ENCODE measurements at places on chromosomes 2 and 18.
A peak's percentile ranks its signal among the peaks of the same experiment; 100 is the strongest.

- no peaks in the 10 kb centered on the region for H3K27me3 ChIP-seq
- no peak overlapping the region for H3K27ac ChIP-seq
- no peaks in the 10 kb centered on the region for H3K4me1 ChIP-seq
- no peak overlapping the region for H3K4me3 ChIP-seq
- peaks cover 7% of the 10 kb centered on the region for H3K36me3 ChIP-seq
Observed at GRCh38 chr2:196697825-196698224, 58.3 kb downstream of the CCDC150 start.

GRCh38 chr2:33443274-33443829, 33.1 kb upstream of the RASGRP3 start:
- DNase-seq = no peak
- no peak overlapping the region for H3K27ac ChIP-seq
- no peak overlapping the region for H3K4me3 ChIP-seq
- H3K36me3 ChIP-seq = no peaks in the 10 kb centered on the region
- no peaks in the 10 kb centered on the region for H3K4me1 ChIP-seq

GRCh38 chr2:190982262-190983034, 31.5 kb downstream of the STAT1 start:
- no peaks in the 10 kb centered on the region for H3K27me3 ChIP-seq
- H3K4me3 ChIP-seq = no peak overlapping the region
- H3K27ac ChIP-seq = no peak overlapping the region
- H3K4me1 ChIP-seq = no peaks in the 10 kb centered on the region

GRCh38 chr18:9475643-9476591, 604 bp downstream of the RALBP1 start:
- H3K36me3 ChIP-seq = peaks cover 19% of the 10 kb centered on the region
- no peaks in the 10 kb centered on the region for H3K27me3 ChIP-seq
- peak overlapping the region; percentile 41 for H3K27ac ChIP-seq
- peaks cover 4% of the 10 kb centered on the region for H3K4me1 ChIP-seq

DNA sequence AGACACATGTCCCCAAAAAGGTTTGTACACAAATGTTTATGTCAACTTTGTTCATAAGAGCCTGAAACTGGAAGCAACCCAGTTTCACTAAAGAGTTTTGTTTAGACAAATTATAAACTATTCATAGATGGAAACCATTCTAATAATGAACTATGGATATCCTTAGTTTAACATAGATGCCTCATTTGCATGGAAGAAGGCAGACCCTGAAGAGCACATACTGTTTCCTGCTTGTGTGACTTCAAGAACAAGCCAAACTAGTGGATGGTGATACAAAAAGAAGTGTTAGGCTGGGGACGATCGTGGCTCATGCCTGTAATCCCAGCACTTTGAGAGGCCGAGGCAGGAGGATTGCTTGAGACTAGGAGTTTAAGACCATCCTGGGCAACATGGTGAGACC, 48.1 kb downstream of the ACOXL start:
- no peak overlapping the region for H3K4me3 ChIP-seq
- H3K27ac ChIP-seq = no peak overlapping the region
- H3K36me3 ChIP-seq = no peaks in the 10 kb centered on the region
- DNase-seq = no peak
